ENCODE measurements at places on chromosomes 3 and 15.

GRCh38 chr3:185328324-185329004 is 34.5 kb upstream of the MAP3K13 start:
- no peak for DNase-seq

GRCh38 chr3:195028877-195029606 is 241.9 kb downstream of the XXYLT1 start:
- DNase-seq: peak; percentile 87

DNA sequence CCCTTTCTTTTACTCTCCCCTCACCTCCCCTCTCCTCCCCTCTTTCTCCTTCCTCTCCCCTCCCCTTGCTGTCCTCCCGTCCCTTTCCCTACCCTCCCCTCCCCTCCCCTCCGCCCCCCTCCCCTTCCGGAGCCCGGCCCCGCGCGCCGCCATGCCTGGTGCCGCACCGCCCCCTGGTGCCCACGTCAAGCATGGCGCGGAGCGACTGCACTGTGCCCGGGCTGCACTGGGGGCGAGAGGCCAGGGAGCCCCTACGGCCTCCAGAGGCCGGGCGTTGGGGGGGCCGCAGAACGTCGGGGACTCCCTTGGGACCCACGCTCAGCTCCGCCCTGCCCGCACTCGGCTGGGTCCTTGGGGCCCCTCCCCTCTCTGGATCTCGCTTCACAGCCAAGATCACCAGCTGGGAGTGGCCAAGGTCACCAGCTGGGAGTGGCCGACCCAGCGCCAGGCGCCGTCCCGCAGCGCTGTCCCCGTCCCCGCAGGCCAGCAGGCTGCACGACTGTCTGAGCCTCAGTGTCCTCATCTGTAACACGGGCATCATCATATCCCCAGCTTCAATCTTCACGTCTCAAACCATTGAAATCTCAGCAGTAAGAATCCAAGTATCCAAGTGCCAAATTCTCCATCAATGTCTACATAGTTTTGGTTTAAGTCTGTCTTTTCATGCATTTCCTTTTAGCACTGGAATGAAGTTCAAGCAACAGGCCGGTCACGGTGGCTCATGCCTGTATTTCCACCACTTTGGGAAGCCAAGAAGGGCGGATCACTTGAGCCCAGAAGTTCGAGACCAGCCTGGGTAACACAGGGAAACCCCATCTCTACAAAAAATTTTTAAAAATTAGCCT is 42.5 kb downstream of the TPRA1 start:
- DNase-seq: peak; percentile 39

- DNase-seq: no peak
These were observed 13.7 kb downstream of the MAP6D1 start for GRCh38 chr3:183811638-183812037.

GRCh38 chr3:19711160-19711782 is 222.7 kb downstream of the EFHB start:
- DNase-seq: no peak

DNA sequence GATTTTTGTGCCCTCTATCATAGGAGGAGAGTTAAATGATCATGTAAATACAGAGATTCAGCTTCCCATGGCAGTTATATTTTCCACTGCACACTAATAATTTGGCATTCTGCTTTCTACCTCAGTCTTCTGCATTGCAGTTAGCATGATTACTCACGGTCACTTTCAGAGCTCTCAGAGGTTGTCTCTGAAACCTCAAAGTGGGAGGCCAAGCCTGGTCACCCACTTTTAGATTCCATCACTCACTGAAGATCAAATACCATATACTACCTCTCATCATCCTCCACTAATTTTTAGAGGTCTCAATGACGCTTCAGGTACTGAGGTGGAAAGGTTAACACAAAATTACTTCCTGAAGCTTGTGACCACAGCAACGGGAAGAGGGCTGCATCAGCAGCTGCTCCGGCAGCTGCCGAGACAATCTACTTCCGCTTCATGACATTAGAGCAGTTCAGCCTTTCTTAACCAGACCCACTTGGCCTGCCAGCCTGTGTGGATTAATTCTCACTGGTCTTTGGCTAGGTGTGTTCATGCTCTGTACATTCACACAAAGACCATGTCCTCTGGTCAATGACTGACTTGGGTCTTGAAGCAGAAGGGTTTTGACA is 416.4 kb upstream of the PDZRN3 start:
- no peak for DNase-seq

DNA sequence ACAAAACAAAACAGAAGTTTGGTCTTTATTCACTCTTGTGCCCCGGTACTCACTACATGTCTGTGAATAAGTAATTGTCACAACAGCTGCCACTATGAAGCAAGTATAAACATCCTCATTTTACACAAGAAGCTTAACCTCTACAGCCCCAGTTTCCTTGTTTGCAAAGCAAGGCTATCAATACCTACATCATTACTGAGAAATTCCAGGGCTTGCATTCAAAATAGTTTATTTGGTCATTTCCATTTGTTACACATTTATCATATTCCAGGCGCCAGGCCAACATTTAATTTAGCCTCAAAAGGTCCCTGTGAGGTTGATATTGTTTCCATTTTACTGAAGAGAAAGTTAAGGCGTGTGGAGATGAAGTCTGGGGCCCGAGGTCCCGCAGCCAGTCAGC is 161.4 kb upstream of the LRTM1 start:
- DNase-seq: no peak

GRCh38 chr3:98877132-98877531 is 24.4 kb downstream of the DCBLD2 start:
- DNase-seq: no peak

- DNase-seq: no peak
These were observed 3.2 kb downstream of the PODXL2 start for GRCh38 chr3:127632035-127632820.

DNA sequence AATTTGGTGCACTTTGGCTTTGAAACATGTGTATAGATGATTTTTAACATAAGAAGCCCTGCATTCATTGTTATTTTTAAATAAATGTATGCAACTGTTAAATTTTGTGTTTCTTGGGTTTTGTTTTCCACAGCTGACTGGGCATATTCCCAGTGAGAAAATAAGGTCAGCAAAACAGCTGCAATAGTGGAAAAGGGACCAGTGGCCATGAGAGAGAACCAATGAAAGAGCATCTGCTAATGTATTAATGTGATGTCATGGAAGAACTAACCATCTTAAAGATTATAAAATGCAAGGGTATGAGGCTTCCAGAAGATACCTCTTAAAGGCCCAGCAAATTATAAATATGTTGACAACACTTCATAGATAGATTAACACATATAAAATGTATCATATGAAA is 31.0 kb upstream of the KBTBD12 start:
- DNase-seq: no peak
